ENCODE measurements at places on chromosomes 16 and 17.

DNA sequence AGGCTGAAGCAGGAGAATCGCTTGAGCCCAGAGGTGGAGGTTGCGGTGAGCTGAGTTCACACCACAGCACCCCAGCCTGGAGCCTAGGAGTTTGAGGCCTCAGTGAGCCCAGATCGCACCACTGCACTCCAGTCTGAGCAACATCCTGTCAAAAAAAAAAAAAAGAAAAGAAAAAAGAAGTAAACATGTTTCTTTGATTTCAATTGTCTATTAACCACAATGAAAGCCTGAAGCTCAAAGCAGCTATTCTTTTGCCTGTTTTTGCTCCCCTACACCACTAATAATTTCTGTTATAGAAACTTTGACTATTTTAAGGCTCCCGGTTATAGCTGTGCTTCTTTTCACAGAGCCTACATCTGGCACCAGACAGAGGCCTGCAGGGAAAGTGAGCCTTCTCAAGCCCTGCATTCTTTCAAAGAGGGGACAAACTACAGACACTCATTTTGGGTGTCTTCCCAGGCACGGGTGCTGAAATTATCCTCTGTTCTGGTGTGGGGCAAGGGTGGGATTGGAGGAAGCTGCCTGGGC lies 14.2 kb upstream of the SLC52A1 start:
- no peak for DNase-seq

- DNase-seq: no peak
Observed at GRCh38 chr16:66585481-66586239, 6.4 kb downstream of the CMTM2 start.

DNA sequence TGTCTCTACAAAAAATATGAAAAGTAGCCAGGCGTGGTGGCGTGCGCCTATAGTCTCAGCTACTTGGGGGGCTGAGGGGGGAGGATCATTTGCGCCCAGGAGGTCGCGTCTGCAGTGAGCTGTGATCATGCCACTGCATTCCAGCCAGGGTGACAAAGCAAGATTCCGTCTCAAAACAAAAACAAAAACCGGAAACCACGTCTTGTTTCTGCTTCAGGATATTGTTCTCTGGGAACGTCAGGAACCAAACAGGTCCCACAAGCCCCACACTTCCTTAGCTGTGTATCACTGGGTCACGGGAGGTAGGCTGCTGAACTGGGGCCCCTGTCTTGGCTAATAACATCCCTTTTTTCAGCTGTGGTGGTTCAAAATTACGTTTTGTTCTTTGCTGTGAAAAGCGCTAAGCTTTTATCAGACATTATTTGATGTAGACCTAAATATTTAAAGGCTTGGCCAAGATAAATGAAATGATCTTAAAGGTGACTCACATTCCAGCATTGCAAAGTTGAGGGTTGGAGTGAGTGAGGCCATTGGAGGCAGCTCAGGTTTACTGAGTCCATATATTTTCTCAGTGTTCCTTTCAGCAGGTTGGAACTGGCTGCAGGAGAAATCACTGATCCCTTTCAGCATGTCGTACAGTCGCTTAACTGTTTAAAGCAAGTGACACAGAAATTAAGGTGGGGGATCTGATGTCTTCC lies 16.4 kb upstream of the SEC14L1 start:
- peak; percentile 83 for DNase-seq

DNA sequence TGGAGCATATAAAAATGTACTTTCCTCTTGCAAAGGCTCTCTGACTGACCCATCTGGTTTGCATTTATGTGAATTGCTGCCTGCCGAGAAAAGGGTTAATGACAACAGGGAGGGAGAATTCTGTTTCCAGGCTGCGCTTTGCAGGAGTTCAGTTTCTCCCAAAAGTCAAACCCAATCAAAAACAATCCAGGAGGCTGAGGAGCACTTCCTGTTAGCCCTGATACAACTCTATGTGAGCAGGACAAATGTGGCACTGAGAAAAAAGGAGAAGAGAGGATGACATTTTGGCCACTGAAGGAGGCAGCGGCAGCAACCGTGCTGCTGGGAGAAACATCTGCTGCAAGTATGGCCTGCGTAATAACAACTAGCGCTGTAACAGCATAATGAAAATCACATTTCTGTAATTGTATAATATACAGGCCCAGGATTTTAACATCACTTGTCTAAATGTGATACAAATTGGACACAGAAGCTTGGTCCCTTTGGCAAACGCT lies 26.8 kb upstream of the ELAC2 start:
- no peak for DNase-seq

- DNase-seq: peak; percentile 35
Observed at GRCh38 chr16:85556456-85557082, 56.6 kb upstream of the GSE1 start.

DNA sequence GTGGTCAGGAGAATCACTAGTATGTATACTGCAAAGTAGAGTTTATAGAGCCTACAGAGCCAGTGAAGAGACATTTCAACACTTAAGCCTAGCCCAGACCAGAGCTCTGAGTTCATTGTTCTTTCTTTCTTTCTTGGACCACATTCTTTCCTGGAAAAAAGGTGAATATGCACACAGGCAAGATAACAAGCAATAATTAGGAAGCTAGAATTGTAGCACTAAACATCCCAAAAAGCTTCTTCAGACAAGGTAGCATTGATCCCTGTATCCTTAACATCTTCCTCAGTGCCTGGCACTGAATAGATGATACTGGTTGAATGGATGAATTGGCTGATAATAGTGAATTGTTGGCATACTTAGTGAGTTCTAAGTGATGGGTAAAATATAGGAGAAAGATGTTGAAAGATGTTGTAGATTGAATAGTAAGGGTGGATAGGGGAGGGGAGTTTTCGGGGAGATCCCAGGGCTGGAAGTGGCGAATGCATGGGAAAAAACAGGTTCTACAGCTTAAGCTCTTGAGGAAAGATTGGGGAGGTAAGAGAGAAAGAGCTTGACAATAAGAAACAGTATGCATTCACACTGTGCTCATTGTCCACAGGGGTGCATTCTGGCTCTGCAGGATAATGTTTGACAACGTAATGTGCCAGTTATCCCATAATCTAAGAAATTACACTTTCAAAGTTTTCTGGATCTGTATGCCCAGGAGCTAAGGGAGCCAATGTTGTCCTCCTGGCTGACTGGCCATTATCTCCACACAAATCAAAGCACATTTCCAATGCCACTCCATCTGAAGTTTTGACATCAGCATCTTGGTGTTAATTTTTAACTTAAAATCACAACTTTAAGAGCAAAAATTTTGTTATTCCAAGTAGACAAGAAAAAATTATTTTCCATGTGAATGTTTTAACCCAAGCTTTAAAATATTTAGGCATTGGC lies 35.6 kb downstream of the TUBD1 start:
- no peak for DNase-seq

GRCh38 chr17:8537734-8538133 lies 92.8 kb downstream of the MYH10 start:
- no peak for DNase-seq

GRCh38 chr17:69523244-69523861 lies 108.9 kb downstream of the MAP2K6 start:
- DNase-seq: peak; percentile 40

DNA sequence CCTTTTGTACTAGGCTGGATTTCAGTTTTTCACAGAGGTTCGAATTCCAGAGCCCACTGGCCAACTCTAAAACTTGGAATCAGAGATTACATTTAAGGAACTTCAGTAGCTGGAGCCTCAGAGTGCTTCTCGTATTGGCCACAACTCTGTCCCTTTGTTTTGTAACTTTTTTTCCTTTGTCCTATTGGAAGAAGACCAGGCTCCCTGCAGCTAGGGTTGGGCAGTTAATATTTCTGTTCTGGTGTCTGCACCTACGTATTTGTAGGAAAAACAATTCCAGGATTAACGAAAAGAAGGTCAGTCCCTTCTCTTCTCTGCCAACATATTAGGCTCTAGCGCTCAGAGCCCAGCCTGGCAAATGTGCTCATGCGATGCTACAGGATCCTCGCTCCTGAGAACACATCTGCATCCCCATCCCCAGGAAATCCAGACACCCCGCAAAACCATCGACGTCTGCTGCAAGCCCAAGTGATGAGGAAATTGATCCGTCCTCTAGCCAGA lies 1.9 kb downstream of the CDH11 start:
- DNase-seq: no peak

- DNase-seq: no peak
Observed at GRCh38 chr16:83603723-83604570, 203.8 kb upstream of the HSBP1 start.

GRCh38 chr17:48871551-48872351 lies 20.8 kb upstream of the ATP5MC1 start:
- peak; percentile 64 for DNase-seq

GRCh38 chr16:35186045-35186759 lies 1726.8 kb downstream of the TP53TG3F start:
- no peak for DNase-seq

DNA sequence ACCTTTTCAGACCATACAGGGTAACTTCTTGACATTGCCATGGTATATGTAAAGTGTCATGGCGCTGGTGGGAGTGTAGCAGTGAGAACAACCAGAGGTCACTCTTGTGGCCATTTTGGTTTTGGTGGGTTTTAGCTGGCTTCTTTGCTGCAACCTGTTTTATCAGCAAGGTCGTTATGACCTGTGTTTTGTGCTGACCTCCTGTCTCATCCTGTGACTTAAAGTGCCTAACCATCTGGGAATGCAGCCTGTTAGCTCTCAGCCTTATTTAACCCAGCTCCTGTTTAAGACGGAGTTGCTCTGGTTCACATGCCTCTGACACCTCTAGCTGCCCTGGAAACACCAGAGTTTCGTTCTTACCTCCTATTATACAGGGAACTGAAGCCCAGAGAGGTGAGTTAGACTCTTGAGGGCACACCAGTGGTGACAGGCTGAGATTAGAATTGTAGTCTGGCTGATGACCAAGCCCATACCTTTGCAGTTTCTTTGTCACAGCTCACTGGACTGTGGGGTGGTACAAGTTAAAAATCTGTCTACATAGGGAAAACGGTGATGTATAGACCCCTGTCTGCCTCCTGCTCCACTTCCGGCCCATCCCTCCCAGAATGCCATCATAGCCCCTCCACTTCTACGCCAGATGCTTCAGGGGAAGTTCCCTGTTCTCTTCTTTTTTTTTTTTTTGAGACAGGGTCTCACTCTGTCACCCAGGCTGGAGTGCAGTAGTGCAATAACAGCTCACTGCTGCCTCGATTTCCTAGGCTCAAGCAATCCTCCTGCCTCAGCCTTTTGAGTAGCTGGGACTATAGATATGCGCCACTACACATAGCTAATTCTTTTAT lies 21.0 kb downstream of the KSR1 start:
- no peak for DNase-seq

DNA sequence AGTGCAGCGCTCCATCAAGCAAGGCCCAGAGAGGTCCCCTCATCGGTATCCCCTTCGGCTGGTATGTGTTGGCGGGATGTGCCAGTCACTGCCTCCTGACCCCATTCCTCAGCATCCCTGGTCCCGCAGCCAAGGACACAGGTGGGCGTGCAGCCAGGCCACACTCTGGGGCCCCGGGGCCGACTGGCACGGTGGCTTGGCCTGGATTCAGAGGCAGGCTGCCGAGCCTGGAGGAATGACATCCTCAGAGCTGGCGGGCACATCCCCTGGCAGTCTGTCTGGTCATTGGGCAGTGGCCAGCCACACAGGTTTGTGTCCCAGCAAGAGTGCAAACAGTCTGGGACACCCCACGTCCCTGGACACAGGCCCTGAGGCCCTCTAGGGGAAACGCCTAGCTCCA lies 111.1 kb downstream of the SDK2 start:
- DNase-seq: no peak

DNA sequence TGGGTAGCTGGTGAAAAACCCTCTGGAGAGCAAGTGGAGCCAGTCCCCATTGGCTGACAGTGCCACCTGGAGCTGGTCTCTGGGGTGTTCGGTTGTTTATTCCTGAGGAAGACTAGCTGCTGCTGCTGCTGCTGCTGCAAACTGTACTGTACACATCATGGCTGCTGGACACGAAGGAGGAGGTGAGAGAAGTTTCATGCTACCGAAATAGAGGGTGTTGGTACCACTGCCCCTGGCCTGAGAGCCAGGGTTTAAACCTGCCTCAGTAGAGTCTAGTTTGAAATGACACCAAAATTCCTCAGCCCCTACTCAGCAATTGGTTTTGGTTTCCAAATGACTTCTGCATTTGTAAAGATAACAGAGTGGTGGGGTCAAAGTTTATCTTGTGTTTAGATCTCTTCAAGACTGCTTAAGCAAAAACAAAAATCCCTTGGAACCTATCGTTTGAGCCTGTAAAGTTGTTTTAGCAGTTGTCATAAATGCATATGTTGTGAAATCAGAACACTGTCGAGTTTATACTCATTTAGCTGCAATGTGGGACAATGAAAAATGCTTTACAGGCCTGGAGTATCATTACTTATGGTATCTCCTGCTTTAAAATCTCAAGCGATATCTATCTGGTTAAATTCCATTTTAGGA lies 40.8 kb downstream of the CYB5B start:
- peak; percentile 9 for DNase-seq

- no peak for DNase-seq
Observed at GRCh38 chr17:5344914-5345313, 62.8 kb downstream of the RABEP1 start.

DNA sequence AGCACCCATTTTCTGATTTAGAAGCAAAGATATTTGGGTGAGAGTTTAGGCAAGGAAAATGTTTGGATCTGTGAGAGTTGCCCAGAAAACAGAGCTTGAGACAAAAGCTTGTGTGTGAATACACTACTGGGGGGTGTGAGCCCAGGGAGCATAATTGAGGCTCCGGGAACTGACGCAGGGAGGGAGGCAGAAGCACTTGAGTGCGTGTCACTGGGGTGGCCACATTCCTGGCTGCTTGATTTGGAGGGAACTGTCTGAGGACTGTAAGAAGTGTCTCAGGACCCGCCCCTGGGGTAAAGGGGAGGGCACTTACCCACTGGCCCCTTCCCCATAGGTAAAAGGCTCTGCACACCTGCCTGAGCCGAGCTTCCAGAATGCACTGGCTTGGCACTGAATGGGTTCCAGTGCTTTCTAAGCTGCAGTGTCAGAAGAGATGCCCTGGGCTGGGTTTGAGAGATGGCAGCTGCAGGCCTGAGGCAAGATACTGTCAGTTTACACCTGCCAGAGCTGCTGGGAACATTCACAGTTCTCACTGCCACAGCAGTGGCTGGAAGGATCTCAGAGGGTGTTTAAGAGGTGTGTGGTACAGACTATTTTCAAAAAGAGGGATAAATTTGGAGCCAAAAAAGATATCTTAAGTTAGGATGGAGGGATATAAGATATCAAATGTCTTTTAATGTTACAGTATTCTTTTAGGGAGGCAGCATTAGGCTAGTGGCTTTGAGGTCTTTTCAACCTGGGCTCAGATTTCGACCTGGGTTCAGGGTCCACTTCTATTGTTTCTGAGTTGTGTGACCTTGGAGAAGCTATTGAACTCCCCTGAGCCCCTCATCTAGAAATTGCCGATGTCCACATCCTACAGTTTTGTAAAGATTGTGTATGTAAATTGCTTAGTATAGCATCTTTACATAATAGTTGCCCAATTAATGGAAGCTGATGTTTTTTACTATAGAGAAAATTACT lies 6.9 kb upstream of the TEX2 start:
- no peak for DNase-seq

GRCh38 chr17:38864636-38865398 lies 5.0 kb upstream of the LASP1 start:
- no peak for DNase-seq

Data from SW480 (cell line).